Putamen (tissue), 1 donor: ENCODE measurements at places on chromosomes 11 and 22.

DNA sequence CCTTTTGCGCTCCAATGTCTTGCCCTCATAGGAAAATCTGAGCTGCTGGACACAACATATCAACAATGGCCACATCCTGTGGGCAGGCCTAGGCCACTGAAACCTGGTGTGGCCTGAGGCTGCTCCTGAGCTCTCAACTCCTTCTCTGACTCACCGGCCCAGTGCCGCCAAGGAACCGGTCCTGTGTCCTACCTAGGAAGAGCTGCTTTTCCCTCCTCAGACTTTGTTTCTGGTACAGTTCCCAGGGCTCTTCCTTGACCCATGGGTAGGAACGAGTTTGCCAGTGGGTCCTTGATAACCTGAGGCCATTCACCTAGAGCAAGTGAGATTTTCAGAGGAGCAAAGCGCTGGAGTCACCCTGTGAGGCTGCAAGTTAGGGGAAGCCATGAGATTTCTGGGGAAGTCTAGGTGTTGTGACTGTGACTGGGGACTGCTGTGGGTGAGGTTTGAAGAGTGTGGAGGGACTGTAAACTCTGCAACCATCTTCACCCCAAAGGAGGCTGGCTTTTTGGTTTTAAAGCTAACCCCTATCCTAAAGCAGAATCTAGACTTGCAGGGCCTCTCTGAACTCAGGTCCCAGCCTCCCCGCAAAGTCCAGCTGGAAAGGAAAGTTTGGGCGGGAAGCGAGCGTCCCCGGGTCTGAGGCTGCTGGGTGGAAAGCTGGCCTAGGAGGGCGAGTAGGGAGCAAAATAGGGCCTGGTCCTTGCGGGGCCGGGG lies 12.0 kb upstream of the PAX6 start:
- no peak for DNase-seq

DNA sequence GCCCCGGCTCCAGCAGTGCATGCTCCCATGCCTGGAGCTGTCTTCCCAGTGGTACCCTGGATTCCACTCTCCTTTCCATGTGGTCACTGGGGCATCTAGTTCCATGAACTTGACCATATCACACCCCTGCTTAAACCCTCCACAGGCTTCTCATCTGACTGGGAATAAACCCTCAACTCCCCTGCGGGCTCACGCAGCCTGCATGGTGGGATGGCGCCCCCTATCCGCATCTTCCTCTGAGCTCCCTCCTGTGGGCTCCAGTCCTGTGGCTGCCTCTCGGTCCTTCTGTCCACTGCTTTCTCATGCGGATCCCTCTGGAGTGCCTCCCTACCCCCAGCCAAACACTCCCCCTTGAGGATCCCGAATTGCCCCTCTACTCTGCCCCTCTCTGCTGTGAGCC lies 41.4 kb upstream of the TTLL12 start:
- DNase-seq, result no peak

- no peak for DNase-seq
Observed at GRCh38 chr11:86637988-86638387, 34.4 kb downstream of the ME3 start.

GRCh38 chr22:42891696-42892095 lies 34.6 kb upstream of the ARFGAP3 start:
- DNase-seq, result no peak

- DNase-seq, result no peak
Observed at GRCh38 chr22:30398685-30399680, 2.2 kb downstream of the SEC14L2 start.

- no peak for DNase-seq
Observed at GRCh38 chr22:48398181-48398905, 1429.3 kb downstream of the BRD1 start.

DNA sequence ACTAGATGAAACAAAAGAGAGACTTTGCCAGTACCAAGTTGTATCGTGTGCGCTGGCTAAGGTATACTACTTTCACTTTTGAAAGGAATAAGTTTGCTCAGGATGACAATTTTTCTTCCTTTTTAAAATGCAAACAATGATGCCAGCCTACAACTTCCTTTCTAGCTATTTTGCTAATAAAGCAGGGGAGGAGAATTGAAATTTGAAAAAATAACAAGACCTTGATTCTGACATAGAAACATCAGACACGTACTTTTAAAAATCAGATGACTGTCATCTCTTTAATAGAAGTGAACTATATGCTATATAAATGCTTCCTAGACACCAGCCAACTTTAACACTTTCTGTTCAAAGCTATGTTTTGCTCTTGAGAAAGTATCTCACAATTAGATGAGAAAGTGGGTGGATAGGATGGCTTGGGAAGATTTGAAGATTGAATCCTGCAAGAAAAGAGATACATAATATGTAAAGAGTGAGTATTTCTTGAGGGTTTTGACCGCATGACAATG lies 41.7 kb upstream of the BLID start:
- DNase-seq, result no peak

- DNase-seq, result peak; percentile 87
Observed at GRCh38 chr11:72776844-72777754, 16.7 kb downstream of the STARD10 start.

- peak; percentile 68 for DNase-seq
Observed at GRCh38 chr11:120031612-120032600, 106.0 kb downstream of the TRIM29 start.

DNA sequence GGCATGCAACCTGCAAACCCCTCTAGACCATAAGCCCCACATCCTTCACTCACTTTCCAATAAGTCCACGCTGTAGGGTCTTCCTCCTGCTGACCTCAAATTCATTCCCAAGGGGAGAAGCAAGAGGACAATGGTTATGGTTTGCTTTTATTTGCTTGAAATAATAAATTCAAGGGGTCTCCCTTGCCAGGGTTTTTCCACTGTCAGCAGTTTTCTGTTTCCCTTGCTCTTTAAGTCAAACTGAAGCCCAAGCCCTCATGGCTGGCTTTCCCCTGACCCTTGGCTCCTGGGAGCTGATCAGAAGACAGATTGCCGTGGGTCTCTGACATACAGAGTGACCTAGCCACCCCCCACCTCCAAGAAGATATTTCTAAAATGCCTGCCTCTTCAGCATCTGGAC lies 3.9 kb downstream of the SLC1A2 start:
- DNase-seq, result no peak

DNA sequence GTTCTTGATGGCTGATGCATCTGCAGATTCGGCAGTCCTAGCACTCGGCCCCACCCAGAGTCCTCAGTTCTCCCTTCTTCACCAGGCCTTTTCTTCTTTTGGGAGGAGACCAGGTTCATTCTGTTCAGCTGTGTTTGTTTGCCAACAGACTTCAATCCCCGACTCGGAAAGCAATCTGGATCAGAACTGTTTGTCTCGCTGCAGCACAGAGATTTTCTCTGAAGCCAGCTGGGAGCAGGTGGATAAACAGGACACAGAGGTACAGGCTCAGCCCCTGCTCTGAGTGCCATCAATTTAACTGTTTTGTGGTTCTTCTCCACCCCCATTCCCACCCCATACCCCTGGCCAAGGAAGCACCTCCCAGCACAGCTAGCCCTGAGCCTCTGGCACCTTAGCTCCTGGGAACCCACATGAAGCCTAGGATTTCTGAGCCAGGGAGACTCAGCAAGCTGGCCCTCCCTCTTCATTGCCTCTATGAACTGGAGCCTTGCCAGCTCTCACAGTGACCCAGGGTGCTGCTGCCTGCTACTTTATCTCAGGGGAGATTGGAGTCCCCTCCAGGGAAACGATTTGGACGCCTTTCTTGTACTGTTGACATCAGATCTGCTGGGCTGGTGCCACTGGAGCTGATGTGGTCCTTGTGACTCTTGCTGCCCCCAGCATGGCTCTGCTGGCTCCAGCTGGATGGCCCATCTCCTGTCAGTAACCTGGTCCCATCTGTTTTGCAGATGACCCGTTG lies 58.2 kb upstream of the HORMAD2 start:
- DNase-seq, result no peak

GRCh38 chr11:27995083-27995482 lies 112.9 kb downstream of the KIF18A start:
- DNase-seq, result no peak

GRCh38 chr22:24097961-24098391 lies 83.3 kb upstream of the SUSD2 start:
- DNase-seq, result no peak

GRCh38 chr11:36478700-36479329 lies 31.3 kb downstream of the TRAF6 start:
- DNase-seq, result peak; percentile 64

GRCh38 chr11:94100253-94100652 lies 28.4 kb upstream of the PANX1 start:
- no peak for DNase-seq

DNA sequence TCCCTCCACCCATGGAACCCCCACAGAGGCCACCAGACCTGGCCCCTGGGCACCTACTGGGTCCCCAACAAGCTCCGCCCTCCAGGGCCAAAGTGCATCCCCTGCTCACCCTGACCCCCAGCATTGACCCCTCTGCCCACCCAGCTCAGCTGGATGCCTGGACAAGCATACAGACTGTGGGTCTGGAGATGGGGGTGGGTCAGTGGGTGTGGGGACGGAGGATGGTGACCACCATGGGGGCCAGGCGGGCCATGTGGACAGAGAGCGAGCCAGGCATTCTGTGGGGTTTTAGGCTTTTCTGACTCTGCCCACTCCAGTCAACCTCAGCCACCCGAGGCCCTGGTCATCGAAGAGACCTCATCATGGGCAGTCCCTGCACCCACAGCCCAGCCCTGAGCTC lies 183.7 kb downstream of the BRD1 start:
- DNase-seq, result no peak

DNA sequence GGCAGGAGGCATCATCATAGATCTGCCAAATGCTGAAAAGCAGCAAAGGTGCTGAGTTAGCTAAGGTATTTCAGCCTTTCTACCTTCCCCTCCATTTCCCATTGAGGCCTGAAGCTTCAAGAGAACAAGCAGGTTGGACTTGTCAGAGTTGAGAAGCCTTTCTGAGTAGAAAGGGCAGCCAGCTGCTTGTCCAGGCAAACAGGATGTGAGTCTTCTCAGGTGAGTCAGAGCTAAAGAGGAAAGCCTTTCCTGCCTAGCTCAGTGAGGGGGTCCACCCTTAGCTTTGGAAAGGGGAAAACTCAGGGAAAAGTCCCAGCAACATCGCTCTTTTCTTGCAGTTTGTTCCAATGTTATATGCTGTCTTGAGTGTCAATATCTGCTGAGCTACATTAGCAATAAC lies 13.2 kb upstream of the MPZL2 start:
- no peak for DNase-seq

- DNase-seq, result no peak
Observed at GRCh38 chr11:124882339-124883071, 15.2 kb downstream of the ROBO4 start.

DNA sequence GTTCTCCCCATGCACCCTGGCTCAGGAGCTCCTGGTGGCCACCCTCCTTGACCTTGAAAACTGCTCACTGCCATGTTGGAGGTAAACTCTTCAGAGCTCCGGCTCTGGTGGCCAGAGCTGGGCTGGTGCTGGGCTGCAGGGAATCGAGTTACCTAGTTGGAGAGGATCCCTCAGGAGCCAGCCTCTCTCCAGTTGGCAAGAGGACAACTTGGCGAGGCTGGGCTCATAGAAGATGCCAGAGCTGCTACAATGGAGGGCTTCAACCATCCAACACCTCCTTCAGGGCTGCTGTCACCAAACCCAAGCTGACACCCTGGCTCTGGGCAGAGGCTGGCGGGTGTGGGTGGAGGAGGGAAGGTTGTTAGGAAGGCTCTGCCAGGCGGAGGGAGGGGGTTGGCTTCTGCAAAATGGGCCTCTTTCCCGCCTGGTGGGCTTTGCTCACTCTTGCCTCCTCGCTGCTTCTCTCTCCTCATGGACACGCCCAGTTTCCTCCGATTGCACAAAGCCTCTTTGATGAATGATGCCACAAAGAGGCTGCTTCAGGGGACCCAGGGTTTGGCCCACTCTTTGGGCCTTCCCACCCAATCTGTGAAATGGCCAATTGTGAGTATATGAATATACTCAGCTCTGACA lies 53.1 kb downstream of the THAP12 start:
- no peak for DNase-seq

- no peak for DNase-seq
Observed at GRCh38 chr22:44286646-44287045, 26.1 kb downstream of the SHISAL1 start.

DNA sequence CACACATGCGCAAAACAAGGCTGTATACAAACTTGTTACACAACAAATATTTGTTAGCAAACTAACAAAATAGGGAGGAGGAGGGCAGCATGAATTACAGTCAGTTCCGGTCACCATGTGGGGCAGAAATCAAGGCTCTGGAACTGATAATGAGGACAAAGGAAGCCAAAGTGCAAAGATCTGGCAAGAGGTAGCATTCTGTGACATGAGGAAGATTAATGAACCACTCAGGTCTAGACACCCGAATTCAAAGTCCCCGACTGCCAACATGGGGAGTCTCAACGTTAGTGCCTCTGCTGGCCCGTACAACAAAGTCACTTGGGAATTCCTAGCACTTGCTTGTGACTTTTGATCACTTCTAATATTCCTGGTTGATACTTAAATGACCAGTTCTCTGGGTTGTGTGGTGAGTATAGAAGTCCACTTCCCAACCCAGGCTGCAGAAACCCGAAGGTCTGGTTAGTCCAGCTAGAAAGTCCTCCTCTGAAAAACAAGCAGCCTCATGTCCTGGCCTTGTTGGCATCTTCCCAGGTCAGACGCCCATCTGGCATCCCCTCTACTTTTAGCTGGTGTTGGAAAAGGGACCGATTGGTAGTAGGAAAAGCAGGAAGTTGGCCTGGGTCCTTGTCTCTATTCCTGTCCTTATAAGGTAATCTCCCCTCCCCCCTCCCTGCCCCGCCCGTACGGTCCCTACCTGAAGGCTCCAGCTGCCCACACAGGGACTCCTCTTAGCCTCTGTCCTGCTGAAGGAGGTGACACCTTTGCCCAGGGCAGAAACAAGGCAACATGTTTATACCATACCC lies 1.6 kb downstream of the SUN2 start:
- DNase-seq, result no peak

DNA sequence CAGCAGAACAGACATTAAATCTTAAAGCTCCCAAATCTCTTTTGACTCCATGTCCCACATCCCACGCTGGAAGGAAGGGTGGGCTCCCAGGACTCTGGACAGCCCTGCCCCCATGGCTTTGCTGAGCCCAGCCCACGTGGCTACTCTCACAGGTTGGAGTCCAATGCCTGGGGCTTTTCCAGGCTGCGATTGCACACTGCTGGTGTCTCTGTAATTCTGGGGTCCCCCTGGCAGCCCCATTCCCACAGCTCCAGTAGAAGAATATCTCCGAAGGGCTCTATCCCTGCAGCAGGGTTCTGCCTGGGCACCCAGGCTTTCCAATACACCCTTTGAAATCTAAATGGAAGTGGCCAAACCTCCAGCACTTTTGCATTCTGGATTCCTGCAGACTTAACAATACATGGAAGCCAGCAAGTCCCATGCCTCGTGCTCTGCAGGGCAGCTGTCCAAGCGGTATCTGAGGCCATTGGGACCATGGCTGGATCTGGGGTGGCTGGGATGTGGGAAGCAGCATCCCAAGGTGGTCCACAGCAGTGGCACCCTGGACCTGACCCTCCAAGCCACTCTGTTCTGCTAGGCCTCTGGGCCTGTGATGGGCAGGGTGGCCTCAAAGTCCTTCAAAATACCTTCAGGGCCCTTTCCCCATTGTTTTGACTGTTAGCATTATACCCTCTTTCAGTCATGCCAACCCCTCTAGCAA lies 47.9 kb upstream of the TH start:
- DNase-seq, result no peak

- DNase-seq, result peak; percentile 92
Observed at GRCh38 chr11:126355926-126356897, 726 bp downstream of the ST3GAL4 start.
